NCI-H510A treated with DMSO at 0.1 percent for 48 hours (cell line): ENCODE measurements at places on chromosomes 7 and 10.

- no peak for DNase-seq
These were observed 5.0 kb downstream of the EPHB6 start for GRCh38 chr7:142859829-142860228.

DNA sequence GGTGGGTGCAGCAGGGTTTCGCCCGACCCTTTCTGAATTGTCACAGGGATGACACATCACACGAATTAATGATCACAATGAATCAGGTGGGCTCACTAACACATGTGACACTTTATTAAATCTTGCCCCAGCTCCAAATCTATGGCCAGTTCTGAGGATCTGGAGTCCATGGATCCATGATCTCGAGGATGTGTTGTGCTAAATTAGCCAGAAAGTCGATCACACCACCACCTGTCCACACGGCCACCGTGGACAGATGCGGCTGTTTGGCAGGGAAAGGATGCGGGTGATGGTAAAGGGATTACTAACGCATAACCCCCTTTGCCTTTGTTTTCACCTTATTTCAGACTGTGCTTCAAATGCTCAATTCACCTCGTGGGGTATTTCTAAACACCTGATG is 96.4 kb downstream of the COBL start:
- DNase-seq, result no peak

DNA sequence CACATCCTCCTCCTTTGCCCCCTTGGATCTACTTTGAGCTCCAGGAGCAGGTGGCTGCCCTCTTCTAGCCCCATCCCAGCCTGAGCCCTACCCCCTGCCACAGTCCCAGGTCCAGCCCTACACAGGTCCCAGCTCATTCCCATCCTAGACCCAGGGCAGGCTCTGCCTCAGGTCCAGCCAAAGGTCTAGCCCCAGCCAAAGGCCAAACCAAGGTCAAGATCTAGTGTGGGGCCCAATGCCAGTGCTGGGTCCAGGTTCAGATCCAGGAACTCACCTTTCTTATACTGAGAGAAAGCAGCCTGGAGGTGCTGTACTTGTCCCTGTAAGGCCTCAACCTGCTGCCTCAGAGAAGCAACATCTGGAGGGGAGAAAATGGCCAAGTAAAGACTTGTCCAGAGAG is 8.5 kb downstream of the SFTPD start:
- no peak for DNase-seq

DNA sequence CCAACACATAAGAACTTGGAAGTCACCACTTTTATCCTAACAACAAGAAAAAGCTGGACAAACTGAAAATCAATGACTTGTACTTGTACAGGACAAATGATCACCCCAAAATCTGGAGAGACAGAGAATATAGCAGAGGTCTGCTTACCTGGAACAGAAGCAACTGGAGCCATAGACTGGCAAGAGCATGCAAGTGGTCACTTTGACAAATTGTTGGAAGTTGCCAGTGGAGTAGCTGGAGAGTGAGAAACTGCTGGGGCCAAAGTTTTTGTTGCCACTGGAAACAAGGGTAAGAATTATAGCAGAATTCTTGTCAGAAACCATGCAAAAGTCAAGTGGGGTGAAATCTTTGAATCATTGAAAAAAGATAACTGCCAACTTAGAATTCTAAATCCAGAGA is 35.2 kb downstream of the NPY start:
- DNase-seq, result no peak

- DNase-seq, result peak; percentile 9
These were observed 934 bp downstream of the PRTFDC1 start for GRCh38 chr10:24951201-24952142.

DNA sequence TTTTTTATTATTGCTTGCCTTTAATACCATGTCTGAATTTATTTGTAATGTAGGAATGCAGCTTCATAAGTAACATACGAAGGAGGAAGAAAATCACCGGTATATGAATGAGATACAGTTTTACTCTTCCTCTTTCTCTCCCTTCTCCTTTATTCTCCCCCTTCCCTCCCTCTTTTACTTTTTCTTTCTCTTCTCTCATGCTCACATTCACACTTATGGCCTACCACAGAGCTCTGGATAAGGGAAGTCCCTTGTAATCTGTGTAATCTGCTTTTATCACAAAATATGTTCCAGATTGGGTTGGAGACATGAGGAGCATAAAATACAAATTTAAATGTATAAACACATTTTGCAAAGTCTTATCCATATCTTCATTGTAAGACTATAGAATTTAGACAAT is 59.4 kb downstream of the MDFIC start:
- DNase-seq, result no peak

- DNase-seq, result no peak
These were observed 1.1 kb downstream of the MAP3K8 start for GRCh38 chr10:30435073-30435422.

- DNase-seq, result no peak
These were observed 393.5 kb downstream of the HTR7 start for GRCh38 chr10:90464329-90464728.

DNA sequence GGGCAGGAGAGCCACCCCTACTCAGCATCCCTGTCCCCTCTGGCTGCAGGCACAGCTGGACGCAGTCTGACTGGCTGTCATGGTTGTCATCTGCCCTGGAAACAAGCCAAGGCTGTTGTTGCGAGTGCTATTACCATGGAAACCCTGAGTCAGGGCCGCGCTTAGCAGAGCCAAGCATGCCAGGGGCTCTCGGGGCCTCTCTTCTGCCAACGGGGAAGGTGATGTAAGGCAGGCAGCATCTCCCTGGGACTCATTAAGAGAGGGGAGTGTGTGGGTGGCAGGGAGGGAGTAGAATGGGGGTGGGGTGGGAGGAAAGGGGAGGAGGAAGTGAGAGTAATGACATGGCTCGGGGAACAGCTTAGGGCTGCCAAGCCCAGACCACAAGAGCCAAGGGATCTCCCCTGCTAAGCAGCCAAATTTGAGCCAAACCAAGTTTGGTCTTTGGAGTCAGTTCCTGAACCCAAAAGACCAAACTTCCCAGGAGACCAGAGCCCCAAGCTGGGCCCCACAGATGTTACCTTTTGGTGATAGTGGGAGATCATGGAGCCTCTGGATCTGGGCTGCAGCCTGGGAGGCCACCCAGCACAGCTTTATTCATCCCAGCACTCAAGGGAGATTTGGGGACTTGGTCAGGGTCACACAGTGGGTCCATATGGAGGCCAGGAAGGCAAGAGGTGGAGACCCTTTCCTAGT is 67.6 kb downstream of the TMEM130 start:
- DNase-seq, result peak; percentile 21

DNA sequence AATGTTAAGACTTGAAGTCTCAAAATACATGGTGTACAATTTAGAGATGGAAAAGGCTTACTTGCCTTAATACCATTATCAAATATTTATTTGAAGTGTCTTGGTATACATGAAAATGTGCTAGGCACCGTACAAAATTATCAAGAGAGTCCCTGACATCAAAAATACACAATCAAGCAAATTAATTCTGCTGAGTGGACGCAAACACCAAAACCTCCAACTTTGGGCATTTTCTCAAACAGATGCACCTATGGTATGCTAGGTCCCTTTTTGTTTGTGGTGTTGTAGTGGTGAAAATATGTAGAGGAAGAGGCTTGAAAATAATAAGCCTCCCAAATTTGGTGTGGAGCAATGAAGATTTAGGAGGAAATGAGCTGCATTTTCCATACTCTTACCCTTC is 24.8 kb downstream of the ZNF800 start:
- no peak for DNase-seq

DNA sequence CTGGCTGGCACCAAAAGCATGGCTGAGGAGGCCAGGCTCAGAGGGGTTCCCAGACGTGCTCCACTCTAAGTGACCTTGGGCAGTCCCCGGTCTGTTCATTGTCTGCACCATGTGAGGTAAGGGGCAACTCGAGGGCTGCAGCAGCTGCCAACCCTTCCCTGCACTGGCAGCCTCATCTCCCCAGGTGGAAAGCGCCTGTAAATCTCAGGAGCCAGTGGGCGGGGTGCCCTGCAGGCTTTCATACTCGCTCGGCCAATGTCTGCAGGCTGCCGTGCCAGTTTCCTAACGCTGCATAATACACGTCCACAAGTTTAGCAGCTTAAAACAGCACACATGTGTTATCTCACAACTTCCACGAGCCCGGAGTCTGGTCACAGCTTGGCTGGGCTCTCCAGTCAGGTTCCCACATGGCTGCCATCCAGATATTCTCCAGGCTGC is 12.6 kb upstream of the GDF10 start:
- DNase-seq, result no peak

DNA sequence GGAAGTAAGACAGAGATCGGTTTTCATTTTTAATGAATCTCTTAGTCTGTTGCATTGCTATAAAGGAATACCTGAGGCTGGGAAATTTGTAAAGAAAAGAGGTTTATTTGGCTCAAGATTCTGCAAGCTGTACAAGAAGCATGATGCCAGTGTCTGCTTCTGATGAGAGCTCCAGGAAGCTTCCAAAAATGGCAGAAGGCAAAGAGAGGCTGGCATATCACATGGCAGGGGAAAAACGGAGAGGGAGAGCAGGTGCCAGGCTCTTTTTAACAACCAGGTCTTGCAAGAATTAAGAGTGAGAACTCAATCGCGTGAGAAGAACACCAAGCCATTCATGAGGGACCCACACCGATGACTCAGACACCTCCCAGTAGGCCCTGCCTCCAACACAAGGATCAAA is 125.0 kb upstream of the THSD7A start:
- DNase-seq, result no peak

DNA sequence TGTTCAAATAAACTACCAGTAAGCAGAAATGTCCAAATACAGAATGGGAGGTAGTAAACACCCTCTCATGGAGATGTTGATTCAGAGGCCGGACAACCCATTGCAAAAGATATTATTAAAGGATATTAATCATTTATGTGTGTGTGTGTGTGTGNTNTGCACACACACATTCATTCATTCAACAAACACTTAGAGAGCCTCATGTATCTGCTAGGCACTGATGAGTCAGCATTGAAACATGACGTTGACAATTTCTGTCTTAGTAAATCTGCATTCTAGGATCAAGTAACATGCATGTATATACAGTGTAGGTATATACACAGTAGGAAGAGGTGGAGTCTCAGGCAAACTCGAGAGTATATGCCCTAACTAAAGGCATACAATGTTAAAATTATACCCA is 187.0 kb downstream of the ZNF365 start:
- DNase-seq, result no peak

DNA sequence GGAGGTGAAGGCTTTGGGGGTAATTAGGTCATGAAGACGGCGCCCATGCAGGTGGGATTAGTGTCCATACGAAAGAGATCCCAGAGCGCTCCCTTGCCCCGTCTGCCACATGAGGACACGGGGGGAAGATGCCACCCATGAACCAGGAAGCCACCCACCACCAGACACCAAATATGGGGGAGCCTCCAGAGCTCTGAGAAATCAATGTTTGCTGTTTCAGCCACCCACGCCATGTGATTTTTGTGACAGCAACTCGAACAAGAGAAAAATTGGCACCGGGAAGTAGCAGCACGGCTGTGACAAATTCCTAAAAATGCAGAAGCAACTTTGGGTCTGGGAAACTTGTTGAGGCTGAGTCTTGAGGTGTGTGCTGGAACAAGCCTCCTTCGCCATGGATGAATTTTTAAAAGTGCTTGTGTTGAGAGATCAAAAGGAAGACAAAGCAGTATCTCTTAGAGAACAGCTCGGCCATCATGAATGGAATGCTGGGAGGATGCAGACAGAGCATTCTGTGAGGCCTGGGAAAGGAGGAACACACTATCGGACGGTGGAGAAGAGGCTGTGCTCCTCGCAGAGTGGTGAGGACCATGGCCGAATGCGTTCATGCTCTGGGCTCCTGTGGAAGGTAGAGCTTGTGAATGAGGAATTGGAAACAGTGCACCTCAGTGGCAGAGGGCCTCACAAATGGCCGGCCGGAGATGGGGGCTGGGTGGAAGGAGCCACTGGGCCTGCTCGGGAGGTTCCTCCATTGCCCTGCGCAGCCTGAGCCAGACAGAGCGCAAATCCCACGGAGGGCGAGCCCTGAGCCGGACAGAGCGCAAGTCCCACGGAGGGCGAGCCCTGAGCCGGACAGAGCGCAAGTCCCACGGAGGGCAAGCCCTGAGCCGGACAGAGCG is 277.5 kb downstream of the PTPRN2 start:
- DNase-seq, result no peak

DNA sequence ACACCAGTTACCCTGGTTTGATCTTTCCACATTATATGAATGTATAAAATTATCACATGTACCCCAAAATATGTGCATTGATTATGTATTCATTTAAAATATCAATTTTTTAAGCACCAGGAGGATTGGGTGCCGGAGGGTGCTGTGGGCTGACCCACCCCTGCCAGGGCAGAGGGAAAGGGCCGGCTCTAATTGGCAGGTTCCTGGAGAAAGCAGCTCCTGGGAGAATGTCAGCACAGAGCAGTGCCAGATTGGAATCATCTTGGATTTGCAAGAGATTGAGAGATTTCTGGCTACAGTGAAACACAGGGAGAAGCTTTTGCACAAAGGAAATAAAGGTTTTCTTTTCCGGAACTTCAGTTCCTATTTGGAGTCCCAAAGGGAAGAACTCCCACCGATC is 264.4 kb upstream of the TCERG1L start:
- no peak for DNase-seq

- DNase-seq, result no peak
These were observed 30.8 kb upstream of the EMX2 start for GRCh38 chr10:117511601-117512390.

DNA sequence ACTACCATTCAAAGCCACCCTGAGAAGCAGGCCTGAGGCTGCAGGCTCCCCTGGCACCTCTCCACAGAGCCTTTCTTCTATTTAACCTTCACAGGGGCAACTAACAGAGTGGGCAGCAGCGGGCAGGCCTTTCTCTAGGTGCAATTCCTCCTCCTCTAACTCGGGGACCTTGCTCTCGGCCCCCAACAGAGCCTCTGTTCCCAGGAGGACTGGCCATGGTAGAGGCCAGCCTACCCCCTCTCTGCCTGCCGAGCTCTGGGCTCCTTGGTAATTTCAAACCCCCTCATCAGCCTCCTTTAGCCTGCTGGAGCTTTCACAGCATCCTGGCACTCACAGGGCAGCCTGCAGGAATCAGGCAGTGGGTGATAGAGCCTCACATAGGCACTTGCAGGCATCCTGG is 920.8 kb upstream of the ZNF722 start:
- DNase-seq, result no peak

DNA sequence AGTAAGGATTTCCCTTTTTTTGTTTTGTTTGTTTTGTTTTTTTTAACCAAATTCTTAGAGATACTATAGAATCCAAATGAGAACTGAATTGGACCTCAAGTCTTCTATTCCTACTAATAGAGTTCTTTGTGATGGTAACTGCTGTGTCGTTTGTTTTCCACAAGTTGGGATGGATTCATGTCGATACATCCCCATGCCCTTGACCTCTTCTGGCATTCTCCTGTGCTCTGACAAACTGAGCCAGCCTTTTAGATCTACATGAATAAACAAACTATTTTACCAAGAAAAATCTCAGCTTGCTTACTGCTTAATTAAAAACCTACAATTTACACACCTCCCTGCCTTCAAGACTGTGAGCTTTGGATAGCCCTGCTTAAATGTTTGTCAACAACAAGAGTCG is 3.9 kb downstream of the ZNF22 start:
- no peak for DNase-seq

DNA sequence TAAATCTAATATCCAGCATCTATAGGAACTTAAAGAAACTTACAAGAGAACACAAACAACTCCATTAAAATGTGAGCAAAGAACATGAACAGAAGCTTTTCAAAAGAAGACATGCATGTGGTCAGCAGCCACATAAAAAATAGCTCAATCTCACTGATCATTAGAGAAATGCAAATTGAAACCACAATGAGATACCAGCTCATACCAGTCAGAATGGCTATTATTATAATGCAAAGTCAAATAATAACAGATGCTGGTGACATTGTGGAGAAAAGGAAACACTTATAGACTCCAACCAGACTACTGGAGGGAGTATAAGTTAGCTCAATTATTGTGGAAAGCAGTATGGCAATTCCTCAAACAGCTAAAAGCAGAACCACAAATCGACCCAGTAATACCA is 1314.5 kb downstream of the XPNPEP1 start:
- no peak for DNase-seq
